Inflammatory macrophage treated with lipopolysaccharide for 1 hour (primary cell): ENCODE measurements at places on chromosomes 7 and 10.

DNA sequence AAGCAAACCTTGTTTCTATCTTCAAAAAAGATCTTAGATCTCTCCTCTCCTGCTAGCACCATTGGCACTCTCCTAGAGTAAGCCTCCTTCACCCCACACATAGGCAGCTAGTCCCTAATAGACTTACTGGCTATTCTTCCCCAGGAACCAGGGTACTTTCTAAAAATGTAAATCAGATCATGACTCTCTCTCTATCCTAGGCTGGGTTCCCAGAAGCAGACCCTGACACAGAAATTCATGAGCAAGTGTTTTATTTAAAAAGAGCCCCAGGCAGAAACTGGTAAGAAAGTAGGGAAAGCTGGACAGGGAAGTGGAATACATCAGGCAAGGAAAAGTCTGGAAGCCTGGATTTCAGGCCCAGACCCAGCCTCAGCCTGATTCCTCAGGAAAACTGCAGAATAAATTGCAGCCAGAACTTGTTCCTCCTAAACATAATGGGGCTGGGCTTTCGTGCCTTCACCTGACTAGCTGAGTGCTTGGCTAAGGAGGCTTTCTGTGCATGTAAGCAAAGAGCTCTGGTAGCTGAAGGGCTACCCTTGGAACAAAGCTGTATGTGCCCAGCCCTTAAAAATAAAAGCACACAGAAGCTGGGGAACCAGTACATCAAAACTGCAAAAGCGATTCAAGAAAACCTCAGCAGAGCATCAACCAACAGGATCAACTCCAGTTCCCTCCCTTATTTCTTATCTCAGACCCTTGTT, 18.8 kb upstream of the SORBS1 start:
- DNase-seq = no peak

DNA sequence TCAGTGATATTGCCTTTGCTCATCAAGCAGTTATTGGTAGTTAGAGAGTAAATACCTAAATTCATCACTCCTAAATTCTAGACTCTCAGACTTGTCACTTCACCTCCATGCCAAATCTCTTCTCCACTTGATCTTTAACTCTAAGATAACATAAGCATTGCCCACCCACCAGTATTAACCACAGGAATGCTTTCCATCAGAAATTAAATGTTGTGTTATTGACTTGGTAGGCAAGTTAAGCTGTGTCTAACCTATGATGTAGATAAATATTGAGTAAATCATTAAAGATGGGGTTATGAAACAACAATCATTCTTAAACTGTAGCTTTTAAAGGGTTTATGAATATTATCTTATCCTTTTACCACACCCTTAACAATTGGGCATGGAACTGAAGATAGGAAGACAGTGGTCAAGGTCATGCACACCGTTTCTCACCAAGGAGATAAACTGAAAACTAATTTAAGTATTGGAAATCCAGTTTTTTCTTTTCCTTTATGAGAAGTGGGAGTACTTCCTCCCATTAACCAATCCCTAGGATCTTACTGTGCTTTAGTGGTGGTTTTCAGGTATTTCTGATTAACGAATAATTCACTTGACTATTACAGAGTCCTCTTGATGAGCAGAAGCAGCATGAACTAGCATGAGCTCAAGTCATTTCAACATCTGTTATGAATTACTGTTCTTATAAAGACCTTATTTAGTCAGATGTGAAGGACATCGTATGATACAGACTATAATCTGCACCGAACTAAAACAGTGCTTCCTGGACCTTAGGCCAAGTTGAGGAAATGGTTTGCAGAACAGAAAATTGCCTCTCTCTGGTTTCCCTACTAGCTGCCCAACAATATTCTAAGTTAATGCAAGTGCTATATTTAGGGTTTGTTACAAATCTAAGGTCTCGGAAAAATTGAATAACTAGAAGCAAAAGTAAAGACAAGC, 142.0 kb downstream of the LCOR start:
- no peak for DNase-seq

DNA sequence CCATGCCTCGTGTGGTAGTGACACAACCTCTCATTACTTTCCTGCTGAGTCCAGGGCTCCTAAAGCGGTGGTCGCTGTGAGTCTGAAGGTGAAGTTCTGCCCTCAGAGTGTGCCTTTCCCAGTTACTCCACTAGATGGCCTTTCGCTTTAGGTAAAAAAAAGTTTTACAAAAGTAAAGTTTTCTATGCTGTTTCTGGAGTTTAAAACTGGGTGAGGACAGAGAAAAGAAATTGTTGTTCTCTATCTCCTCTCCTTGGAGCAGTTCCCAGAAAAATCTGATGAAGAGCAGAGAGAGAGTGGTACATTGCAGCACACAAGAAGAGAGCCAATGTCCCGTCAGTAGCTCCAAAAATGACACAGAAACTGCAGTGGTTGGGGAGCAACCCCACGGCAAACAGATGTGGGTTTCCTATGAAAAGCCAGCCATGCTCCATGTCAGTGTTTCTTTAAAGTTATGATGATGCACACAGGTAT, 257.1 kb downstream of the GLI3 start:
- DNase-seq = no peak

- peak; percentile 85 for DNase-seq
These were observed 10.6 kb downstream of the DBF4 start for GRCh38 chr7:87886875-87887274.
